ENCODE measurements at places on chromosomes 4 and X.

GRCh38 chr4:1615786-1616556 lies 68.1 kb downstream of the FAM53A start:
- DNase-seq, result no peak

- DNase-seq, result no peak
Measured at GRCh38 chrX:134745636-134746409, 87.6 kb upstream of the PLAC1 start.

DNA sequence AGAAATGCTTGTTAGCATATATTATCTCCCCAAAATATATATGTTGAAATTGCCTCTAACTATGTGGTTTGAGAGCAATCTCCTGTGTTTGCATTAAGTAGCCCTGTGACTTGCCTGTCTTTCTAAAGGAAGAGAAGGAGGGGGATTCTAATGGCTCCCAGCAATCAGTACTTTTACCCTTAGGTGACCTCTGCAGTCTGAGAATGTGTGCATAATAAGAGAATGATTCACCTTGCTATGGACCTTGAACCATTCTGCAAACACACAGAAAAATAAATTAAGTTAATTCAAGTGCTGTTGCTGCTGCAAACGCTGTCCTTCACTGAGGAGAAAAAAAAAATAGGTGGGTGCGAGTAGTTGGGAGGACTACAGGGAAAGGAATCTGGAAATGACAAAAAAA lies 322.2 kb downstream of the IQCM start:
- no peak for DNase-seq

DNA sequence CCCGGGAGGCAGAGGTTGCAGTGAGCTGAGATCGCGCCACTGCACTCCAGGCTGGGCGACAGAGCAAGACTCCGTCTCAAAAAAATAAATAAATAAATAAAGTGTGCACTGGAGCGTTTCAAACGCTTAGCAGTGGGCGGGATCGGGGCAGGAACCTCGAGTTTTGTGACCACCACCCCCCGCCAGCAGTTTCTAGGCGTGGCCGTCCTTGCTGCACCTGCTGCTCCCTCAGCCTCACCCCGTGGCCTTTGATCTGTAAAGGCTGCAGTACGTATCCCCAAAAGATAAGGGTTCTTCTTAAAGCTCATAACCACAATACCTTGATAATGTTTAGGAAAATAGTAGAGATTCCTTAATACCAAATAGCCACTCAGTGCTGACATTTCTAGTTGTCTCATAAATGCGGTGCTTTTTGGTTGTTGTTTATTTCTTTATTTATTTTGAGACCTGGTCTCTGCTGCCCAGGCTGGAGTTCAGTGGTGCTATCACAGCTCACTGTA lies 33.2 kb downstream of the PCGF3 start:
- no peak for DNase-seq

DNA sequence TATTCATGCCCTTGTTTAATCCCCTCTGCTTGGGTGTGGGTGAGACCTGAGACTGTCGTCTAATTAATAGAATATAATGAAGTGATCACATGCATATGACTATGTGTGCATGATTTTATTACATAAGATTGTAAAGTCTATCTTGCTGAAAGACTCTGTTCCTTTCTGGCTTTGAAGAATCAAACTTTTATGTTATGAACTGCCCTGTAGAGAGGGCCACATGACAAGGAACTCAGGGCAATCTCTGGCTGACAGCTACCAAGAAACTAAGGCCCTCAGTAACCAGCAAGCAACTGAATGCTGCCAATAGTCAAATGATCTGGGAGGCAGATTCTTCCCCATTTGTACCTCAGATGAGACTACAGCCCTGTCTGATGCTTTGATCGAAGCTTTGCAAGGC lies 13.5 kb downstream of the TSPAN7 start:
- no peak for DNase-seq

- DNase-seq, result no peak
Measured at GRCh38 chrX:109720947-109721346, 12.1 kb downstream of the ACSL4 start.

- DNase-seq, result no peak
Measured at GRCh38 chr4:142238589-142238988, 602.2 kb downstream of the IL15 start.

GRCh38 chrX:153609917-153610835 lies 11.2 kb upstream of the CCNQ start:
- DNase-seq, result peak; percentile 87

DNA sequence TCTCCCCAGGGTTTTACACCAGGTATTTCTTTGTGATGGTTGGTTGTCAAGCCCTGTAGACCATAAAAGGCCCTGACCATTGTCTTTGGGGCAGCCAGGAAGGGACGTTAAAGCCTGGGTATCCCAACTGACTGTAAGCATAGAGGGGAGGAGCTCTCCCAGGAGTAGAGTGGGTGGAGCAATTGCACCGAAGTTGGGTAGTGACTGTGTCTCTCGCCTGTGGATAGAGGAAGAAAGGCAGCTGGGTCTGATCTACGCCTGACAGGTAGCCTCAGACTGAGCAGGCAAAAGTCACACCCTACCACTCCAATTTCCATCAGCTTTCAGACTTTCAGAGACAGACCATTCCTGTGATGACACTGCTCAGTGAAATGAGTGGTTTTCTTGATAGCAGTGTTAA lies 123.3 kb downstream of the KLHL8 start:
- DNase-seq, result peak; percentile 30

DNA sequence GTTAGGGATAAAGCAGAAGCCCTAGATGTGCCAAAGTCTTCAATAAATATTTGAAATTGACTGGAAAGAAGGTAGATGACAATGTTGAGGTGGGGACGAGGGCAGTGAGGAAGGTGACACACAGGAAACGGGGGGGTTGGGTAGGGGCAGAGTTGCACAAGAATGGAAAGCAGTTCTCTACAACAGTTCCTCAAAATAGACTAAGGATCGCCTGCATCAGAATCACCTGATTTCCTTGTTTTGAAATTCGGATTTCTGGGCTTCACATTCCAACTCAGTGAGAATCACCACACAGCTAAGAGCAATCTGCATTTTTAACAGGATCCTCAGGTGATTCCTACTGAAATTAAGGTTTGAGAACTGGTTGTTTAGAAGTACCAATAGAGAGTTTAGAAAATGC lies 70.6 kb downstream of the ARFIP1 start:
- DNase-seq, result peak; percentile 25

- DNase-seq, result no peak
Measured at GRCh38 chr4:53895137-53895536, 169.3 kb downstream of the CHIC2 start.

DNA sequence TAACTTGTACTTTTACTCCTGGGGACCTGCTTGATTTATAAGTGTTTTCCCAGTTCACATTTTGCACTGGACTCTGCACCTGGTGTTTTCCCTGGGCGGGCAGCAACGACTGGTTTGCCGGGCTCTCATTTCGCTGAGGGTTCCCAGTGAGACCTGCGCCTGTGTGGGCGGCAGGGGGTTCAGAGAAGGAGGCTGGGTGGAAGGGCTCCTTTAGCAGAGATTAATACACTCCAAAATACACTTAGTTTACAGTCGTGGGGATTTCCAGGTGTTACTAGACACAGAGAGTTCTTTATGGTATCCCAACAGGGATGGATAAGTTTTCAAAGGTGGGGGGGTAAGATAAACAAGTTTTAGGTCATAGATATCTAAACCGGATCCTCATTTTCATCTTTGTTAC lies 53.0 kb upstream of the SHISA3 start:
- no peak for DNase-seq

DNA sequence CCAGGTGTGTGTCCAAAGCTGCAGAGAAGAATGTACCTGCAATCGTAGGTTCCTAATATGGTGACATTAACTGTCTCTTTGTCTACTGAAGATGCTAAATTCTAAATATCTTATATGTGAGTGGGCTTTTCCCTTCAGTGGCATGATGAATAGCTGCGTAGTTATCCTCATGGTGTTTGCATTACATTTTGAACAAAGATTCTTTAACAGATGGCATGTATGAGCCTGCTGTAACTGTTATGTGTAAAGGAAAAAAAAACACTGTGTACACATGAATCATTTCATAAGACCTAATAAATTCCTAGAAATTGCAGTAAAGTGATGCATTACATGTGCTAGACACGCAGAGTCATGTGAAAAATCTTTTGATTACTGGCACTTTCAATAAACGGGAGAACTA lies 288.0 kb downstream of the SH2D1A start:
- DNase-seq, result no peak
